ENCODE measurements at places on chromosomes 11 and 22. TPM values are rescaled to one million over a fixed set of nuclear protein-coding genes. Genes with fewer than 3 reads are reported as not detected.

FGF4 gene
- total RNA-seq, result not detected

GLB1L2 gene
- total RNA-seq, result under 0.01 TPM

PRG3 gene
- total RNA-seq, result not detected

SPDYC gene
- total RNA-seq, result not detected

PRR14L gene
- total RNA-seq, result 20.6 TPM

SMTNL1 gene
- total RNA-seq, result not detected

GRCh38 chr11:35166369-35167360 is 27.7 kb downstream of the CD44 start:
- H3K4me1 ChIP-seq, result peaks cover 50% of the 10 kb centered on the region
- peak overlapping the region; percentile 70 for H3K27ac ChIP-seq
- DNase-seq, result peak; percentile 93
- H3K36me3 ChIP-seq, result peaks cover 28% of the 10 kb centered on the region
- H3K27me3 ChIP-seq, result no peaks in the 10 kb centered on the region

DNA sequence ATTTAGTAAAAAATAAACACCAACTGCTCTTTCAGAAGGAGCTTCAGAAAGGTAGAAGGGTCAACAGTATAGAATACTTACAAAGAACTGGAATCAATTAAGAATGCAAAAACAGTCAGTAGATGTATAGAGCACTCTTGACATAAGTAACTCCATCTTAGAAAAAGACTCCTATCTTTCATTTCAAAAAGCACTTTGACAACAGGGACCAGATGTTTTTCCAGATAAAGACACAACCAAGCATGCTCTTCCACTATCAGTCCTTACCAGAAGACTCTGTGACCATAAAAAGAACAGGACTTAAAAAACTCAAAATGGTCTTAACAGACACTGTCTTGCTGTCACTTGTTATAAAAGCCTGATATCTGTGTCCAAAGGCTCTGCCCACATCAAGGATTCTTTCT is 5.2 kb downstream of the SLC25A17 start:
- no peaks in the 10 kb centered on the region for H3K36me3 ChIP-seq
- no peak for DNase-seq
- H3K27ac ChIP-seq, result no peak overlapping the region
- H3K4me1 ChIP-seq, result peaks cover 2% of the 10 kb centered on the region
- no peaks in the 10 kb centered on the region for H3K27me3 ChIP-seq

GRCh38 chr22:46064228-46064965 is 85.9 kb upstream of the PPARA start:
- no peaks in the 10 kb centered on the region for H3K27me3 ChIP-seq
- H3K4me1 ChIP-seq, result peaks cover 10% of the 10 kb centered on the region
- H3K36me3 ChIP-seq, result peaks cover 3% of the 10 kb centered on the region
- DNase-seq, result no peak

DNA sequence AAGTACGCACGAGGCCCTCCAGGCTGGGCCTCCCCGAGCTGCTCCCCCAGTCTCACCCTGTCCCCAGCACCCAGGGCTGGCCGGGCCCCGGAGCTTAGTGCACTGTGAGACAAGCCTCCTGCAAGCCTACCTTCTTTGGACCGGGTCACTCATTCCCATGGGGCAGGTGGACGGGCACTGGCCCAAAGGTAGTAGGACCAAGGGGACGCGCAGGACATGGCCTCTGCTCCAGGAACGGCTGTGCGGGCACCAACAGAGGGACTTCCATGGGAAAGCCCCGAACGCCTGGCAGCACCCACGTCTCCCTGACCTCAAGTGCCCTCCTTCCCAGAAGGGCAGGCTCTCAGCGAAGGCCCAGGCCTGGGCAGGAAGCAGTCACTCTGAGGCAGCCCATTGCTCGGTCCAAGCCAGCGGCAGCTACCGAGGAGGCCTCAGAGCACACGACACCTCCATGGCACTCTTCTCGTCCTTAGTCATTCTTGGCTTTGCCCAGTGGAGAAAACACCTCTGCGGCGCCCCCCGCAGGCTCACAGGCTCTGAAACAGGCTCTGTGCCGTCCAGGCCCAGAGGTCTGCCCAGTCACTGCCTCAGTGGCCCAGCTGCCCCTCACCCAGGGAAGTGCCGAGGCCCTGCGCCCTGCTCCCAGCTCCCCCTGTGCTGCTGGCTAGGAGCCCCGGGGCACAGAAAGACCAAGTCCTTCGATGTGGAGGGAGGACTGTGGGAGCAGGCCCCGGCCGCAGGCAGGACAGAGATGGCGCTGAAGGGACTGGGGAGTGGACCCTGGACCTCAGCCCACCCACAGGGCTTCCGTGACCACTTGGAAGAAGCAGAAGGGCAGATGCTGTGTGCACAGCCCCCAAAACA is 3.8 kb downstream of the MOB2 start:
- DNase-seq, result no peak
- peaks cover 18% of the 10 kb centered on the region for H3K36me3 ChIP-seq
- no peak overlapping the region for H3K27ac ChIP-seq
- H3K4me3 ChIP-seq, result no peak overlapping the region
- no peaks in the 10 kb centered on the region for H3K27me3 ChIP-seq
- peaks cover 4% of the 10 kb centered on the region for H3K4me1 ChIP-seq

- DNase-seq, result peak; percentile 50
- H3K27ac ChIP-seq, result no peak overlapping the region
- no peaks in the 10 kb centered on the region for H3K4me1 ChIP-seq
Measured at GRCh38 chr11:115665958-115666357, 161.7 kb upstream of the CADM1 start.

GRCh38 chr11:8229299-8230177 is 34.1 kb downstream of the LMO1 start:
- no peak for DNase-seq
- H3K4me3 ChIP-seq, result no peak overlapping the region
- H3K27me3 ChIP-seq, result peaks cover 15% of the 10 kb centered on the region

DNA sequence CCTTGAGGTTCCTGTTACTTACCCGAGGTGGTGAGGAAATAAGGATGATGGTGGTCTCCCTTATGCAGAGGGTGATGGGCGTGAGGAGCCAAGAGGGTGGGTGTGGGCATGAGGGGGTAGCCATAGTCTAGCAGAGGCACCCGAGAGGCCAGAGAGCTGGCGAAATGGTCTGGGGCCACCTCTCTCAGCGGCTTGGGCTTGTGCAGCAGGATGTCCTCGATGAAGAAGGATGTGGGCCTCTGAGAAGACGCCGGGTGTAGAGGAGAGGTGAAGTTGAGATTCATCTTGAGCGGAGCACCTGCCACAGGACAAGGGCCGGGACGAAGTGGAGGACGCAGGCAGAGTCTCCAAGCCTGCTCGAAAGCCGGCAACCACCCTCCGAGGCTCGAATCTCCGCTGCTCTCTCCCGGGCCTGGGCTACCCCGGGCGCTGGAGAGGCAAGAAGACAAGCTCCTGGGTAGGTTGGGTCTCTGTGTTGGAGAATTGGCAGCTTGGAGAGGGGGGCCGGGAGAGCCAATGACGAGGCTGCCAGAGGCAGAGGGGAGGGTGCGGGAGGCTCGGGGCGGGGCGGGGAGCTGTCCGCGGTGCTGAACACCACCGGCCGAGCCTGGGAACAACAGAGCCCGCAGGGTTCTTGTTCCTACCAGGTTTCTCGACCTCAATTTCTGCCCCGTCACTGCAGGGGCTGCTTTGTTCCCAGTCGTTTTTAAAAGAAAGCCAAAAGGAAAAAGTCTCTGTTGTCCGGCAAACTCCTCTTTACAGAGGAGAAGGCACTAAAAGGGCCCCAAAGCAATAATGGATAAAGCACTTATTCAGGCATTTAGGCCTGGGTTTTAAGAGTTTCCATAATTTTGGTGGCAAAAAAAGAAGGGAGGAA is at the start of gene BSX:
BSX (minus strand) TSS at position 447 of the 877 bp plus-strand sequence; CDS start at position 284, 163 bp downstream.
- peaks cover 79% of the 10 kb centered on the region for H3K27me3 ChIP-seq
- no peaks in the 10 kb centered on the region for H3K4me1 ChIP-seq
- no peak within 1 kb of the TSS for H3K27ac ChIP-seq

- H3K27ac ChIP-seq, result no peak overlapping the region
- H3K4me1 ChIP-seq, result no peaks in the 10 kb centered on the region
- no peak overlapping the region for H3K4me3 ChIP-seq
- no peaks in the 10 kb centered on the region for H3K27me3 ChIP-seq
Measured at GRCh38 chr11:6489306-6489705, 7.8 kb upstream of the DNHD1 start.

- H3K27me3 ChIP-seq, result no peaks in the 10 kb centered on the region
- H3K27ac ChIP-seq, result peak overlapping the region; percentile 35
- peak; percentile 30 for DNase-seq
- H3K36me3 ChIP-seq, result no peaks in the 10 kb centered on the region
Measured at GRCh38 chr11:77411137-77411707, 62.7 kb downstream of the PAK1 start.

DNA sequence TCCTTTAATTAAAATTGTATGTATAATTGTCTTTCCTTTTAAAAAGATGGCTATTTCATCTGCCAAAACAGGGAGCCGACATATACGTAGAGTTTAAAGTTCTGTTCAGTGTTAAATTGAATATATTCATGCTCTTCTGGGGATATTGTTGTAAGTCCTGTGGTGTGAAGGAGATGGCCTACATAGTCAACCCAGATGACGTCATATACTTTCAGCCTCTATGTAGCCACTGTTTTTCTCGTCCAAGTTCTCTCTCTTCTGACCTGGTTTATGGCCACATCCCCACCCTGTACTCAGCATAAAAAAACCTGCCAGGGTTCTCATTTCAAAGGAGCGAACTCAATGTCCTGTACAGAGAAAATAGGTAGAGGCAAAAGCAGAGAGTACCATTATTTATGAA is 509.4 kb upstream of the ARHGAP42 start:
- no peak for DNase-seq
- no peak overlapping the region for H3K27ac ChIP-seq
- H3K36me3 ChIP-seq, result no peaks in the 10 kb centered on the region
- H3K4me1 ChIP-seq, result no peaks in the 10 kb centered on the region

DNA sequence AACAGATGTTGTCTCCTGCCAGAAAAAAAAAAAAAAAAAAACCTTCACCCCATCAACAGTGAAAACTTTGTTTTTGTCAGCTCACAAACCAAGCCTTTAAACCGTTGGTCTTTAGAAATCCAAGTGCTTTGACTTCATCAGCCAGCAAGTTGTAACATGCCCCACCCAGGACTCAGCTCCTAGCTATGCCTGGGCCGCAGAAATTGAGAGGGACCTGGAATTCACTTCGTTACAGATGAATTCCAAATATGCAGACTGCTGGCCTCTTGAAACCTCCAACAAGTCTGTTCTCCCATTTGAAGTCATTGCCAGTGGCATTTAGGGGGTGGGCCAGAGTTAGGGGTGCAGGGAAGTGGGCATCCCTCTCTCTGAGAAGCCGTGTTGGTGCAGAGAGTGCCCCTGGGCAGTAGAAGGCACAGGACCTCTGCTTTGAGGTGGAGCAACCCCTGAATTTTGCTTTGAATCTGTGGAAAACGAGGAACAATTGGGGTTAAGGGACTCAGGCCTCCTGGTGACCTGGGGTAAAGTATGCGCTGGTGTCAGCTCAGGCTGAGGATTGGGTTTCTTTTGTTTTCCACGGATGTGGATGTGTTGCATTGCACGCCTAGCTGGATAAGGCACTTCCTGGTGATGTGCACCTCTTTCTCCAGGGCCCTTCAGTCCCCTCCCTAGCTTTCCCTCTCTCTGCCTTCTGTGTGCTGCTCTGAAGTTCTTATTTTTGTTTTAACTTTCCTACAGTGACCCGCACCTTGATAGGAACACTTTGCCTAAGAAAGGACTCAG is 109.5 kb downstream of the DBX1 start:
- peaks cover 19% of the 10 kb centered on the region for H3K36me3 ChIP-seq
- no peak overlapping the region for H3K4me3 ChIP-seq
- no peak for DNase-seq
- H3K4me1 ChIP-seq, result peaks cover 13% of the 10 kb centered on the region
- H3K27ac ChIP-seq, result no peak overlapping the region

DNA sequence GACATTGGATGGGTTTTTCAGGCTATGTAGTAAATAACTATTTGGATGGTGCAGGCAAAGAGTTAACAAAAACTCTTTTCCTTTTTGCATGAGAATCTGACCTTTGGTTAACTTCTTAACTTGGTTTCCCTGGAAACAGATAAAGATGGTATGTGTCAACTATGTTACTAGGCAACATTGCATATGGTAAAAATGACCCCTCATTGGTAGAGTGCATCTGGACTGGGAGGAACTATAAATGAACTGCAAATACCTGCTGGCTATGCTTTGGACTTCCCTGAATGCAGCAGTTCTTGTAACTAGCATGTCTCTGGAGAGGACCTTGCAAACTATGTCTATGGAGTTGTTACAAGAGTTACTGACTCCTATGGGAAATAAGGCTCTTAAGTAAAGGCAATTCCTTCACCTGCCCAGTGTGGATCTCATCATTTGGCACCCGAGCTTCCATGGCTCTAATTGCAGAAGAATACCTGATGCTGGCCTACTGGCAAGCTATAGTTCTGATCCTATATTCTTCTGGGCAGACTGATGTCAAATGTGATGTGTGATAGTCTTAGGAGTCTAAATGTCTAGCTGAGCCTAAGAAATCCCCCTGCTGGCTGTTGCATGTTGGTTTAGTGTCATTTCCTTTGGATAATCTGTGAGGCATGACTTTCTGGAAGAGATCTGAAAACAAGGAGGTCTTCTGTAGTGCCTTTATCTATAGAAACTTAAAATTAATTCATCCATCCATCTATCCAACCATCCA is 126.7 kb upstream of the MTMR2 start:
- no peak overlapping the region for H3K4me3 ChIP-seq
- H3K36me3 ChIP-seq, result no peaks in the 10 kb centered on the region
- H3K27me3 ChIP-seq, result no peaks in the 10 kb centered on the region
- DNase-seq, result peak; percentile 86

DNA sequence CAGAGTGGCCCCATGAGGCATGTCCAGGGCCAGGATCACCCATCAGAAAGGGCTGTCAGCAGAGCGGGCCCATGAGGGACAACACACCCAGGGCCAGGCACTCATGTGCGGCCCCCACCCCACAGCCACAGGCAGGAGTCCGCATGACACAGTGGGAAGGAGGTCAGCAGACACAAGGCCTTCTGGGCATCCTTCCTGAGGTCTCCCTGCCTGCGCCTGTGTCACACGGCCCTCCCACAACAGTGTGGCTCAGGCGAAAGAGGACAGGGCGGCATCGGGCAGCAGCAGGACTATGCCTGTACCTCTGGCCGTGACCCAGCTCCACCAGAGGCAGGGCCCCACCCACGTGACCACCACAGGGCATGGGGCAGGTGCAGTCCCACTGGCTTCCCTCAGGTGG is 27.1 kb downstream of the CHID1 start:
- H3K4me3 ChIP-seq, result no peak overlapping the region
- no peaks in the 10 kb centered on the region for H3K4me1 ChIP-seq
- DNase-seq, result no peak
- no peak overlapping the region for H3K27ac ChIP-seq
- no peaks in the 10 kb centered on the region for H3K27me3 ChIP-seq

Measured in IMR-90 (cell line).